ENCODE measurements at places on chromosomes 11 and 22.

DNA sequence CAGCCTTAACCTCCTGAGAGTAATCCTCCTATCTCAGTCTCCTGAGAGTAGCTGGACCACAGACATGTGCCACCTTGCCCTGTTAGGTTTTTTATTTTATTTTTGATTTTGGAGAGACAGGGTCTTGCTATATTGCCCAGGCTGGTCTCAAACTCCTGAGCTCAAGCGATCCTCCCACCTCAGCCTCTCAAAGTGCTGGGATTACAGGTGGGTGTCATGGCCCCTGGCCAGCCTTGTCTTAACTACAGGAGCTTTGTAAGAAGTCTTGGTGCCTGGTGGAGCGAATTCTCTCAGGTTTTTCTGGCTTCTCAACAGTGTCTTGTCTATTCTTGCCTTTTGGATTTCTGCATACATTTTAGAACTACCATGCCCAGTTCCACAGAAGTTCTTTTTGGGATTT, 546.4 kb downstream of the TBC1D22A start:
- no peak for DNase-seq

DNA sequence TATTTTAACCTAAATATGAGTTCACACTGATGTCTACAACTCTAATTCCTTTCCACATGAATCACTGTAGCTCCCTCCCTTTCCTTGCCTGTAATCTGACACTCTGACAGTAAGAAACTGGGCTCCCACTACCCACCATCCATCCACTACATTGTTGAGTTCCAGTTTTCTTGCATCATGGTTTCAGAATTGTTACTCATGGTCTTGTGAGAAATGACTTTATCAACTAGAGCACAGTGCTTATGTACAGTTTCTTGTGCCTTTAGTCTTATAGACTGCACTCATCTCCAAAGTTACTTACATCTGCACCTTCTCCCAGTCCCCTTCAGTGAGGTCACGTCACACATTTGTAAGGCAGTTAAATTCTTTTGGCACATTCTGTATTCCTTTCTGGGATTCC, 78.6 kb downstream of the RTL6 start:
- DNase-seq: no peak

- no peak for DNase-seq
Observed at GRCh38 chr11:68107689-68108088, 13.5 kb downstream of the CHKA start.

DNA sequence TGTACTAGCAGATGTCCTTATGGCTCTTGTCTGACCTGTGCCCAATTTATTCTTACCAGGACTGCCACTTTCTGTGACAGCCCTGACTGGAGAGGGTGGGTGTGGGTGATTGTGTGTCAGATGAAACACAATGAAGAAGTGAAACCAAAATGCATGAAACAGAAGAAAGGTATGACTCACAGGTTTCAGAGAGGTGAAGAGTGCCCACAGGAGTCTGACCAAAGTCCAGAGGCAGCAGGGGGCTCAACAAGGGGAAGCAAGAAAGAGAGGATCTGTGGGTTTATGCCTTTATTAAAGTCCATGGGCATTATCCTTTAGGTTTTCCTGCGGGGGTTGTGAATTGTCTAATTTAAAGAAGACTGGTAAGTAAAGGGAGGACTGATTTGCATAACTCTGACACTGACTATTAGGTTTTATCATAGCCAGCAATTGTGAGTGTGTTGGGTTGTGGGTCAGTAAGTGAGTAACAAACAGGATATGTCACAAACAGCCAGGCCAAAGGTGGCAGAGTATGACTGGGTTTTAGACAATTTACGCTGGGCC, 3.9 kb upstream of the OR4C6 start:
- DNase-seq: no peak

- DNase-seq: no peak
Observed at GRCh38 chr11:133961890-133962289, 5.1 kb upstream of the IGSF9B start.

GRCh38 chr22:35625763-35626432, 8.8 kb upstream of the MB start:
- DNase-seq: no peak
